ENCODE measurements at places on chromosomes 12 and 14.

GRCh38 chr12:131089531-131090273 is 136.0 kb downstream of the ADGRD1 start:
- DNase-seq, result no peak

GRCh38 chr14:54366736-54367735 is 29.8 kb upstream of the CDKN3 start:
- peak; percentile 54 for DNase-seq

DNA sequence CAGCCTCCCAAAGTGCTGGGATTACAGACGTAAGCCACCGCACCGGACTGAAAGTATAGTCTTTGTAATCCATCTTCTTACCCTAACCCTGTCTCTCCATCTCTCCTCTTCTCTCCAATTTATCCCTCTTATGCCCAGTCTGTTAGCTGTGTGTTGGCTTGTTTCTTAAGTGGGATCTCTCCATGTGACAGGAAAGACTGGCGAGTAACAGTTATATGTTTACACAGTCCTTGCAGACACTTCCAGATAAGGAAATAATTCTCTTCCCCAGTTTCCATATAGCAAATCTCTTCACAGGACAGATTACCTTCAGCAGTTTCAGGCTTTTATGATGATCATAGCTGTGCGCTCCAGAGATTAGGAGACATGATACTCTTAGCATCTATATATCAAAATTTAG is 16.0 kb upstream of the DIP2B start:
- no peak for DNase-seq

DNA sequence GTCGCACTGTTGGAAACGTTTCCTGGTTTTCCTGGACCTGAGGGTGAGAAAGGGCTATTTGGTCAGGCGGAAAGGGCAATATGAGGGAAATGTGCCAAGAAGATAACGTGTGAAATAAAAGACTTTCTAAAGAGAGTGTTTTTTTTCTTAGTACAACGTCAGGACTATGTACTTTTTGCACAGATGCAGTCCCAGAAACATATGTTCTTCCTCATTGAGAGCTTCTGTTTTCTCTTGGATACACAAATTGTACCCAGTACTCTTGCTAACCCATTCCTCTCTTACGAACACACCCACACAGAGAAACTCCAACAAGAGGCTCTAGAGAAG is 669 bp upstream of the PKP2 start:
- no peak for DNase-seq

- DNase-seq, result no peak
These were observed 4.5 kb upstream of the RFC5 start for GRCh38 chr12:118011961-118012360.

GRCh38 chr14:101206556-101206955 is 303.0 kb upstream of the RTL1 start:
- no peak for DNase-seq

GRCh38 chr12:94621662-94622359 is 28.5 kb downstream of the TMCC3 start:
- DNase-seq, result no peak

DNA sequence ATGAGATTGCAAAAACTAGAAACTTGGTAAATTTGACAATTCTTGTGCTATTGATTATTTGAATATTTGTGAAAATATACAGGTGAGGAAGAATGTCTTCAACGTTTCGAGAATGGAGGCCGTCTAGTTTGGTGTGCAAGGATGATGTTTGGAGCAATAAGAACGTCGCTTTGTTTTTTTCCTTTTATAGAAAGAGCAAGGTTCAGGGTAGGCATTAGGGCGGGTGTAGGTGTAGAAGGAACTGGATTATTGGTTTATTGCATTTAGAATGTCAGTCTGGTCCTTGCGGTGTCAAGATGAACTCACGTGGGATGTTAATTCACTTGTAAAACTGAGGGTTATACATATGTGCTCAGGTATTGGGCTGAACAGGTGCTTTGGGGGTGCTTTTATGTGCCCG is 1.1 kb downstream of the RPS26 start:
- DNase-seq, result no peak

All from KBM-7 (cell line).